ENCODE measurements at places on chromosomes 12 and 14.

DNA sequence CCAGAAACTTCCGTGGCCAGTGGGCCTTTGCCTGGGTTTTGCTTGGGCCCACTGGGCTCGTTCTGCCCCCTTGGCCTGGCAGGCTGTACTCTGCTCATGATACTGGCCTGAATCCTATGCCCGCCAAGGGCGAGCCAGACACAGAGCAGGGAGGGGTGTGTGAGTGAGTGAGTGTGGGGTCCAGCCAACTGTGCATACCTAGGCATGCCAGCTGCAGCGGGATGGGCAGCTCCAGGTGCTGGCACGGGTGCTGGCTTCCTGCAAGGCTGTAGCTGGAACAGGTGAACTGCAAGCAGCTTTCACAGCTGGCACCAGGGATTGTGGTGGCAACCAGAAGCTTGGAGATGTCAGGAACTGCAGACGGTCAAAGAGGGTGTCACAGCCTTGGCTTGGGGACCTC lies 1276.4 kb downstream of the SLC16A7 start:
- DNase-seq = no peak

DNA sequence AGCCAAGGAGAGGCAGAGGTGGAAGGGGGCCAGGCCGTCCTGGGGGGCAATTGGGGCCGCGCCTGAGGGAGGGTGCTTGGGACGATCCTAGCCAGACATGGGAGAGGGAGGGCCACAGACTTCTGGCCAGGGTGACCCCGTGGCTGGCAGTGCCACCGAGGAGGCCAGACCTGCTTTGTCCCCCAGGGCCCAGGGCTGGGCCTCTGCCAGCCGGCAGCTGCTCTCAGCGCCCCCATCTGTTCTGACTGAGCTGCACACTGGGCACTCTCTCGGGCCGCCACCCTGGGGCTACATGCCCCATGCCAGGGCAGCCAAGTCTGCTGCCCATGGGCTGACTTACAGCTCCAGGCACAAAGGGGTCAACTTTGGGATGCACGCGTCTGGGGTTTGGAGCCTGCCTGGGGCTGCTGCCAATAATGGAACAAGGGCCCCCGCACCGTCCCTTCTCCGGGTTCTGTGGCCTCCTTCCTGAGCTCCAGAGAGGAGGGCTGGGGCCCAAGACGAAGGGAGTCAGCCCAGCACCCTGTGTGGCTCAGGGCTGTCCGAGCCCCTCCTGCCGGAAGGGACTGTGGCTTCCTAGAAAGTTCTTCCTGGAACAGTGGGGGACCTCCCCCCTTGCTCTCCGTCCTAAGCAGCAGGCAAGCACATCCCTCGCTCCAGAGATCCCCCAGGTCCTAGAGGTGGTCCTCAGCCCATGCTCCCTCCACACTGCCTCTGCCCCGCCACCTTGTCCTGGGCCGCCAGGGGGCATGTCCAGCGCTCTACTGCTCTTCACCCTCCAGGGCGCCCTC lies 1.1 kb downstream of the ADSS1 start:
- DNase-seq = no peak

GRCh38 chr12:79964100-79964627 lies 29.3 kb upstream of the PPP1R12A start:
- no peak for DNase-seq

DNA sequence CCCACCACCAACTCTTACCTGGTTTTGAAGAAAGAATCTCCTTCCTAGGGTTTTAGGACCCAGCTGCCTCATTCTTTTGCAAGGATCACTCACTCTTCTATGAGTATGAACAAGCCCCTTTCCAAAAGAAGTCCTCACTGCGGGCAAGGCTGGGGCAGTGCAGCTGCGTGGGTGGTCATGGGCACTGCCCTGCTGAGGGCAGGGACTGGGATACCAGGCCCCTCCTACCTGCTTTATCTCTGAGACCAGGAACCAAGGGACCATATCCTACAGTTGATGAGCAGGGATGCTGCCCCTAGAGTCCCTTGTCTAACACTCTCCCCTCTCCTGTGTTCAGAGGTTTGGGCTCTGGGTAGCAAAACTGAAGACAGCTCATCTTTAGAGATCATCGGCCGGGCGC lies 20.5 kb downstream of the HPD start:
- no peak for DNase-seq

DNA sequence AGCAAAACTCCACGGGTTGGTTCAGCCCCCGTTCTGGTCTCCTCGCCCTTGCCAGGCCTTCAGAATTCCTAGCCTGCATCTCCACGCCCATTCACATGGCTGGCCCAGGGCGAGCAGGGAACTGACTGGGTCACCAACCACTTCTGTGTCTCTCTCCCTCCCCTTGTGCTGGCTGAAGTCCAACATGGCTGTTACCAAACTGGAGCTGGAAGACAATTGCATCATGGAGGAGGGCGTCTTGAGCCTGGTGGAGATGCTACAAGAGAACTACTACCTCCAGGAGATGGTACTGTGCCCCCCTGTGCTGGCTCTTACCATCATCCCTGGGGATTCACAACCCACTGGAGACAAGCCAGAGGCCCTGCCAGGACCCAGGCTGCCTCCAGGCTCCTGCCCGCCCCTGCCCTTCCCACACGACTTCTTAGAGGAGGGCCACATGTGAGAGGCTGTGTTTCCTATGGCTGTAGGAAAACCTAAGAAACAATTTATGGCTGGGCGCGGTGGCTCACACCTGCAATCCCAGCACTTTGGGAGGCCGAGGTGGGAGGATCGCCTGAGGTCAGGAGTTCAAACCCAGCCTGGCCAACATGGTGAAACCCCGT lies 9.9 kb downstream of the LRRC74A start:
- no peak for DNase-seq

GRCh38 chr12:93901739-93902138 lies 224.6 kb downstream of the CRADD start:
- no peak for DNase-seq

DNA sequence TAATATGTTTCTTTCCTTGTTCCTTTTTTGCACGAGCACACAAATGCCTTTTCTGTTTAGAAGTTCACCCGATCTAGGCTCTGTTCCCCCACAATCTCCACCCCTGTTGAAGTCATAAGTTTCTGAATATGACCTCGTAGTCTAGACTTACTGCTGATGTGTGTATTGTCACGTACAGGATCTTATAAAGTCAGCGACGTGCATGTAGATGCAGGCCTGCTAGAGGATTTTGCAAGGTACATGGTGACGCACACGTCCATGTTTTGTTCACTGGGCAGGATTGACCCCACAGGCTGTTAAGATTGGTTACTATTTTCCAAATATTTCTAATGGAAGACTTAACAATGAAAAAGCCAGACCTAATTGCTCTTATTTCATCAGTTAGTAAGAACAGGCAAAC lies 46.2 kb upstream of the CCDC91 start:
- DNase-seq = no peak

- DNase-seq = no peak
Measured at GRCh38 chr12:39006286-39006685, 100.9 kb upstream of the CPNE8 start.

- DNase-seq = no peak
Measured at GRCh38 chr12:19301688-19302087, 137.6 kb upstream of the AEBP2 start.

GRCh38 chr14:29576927-29577326 lies 350.7 kb downstream of the PRKD1 start:
- DNase-seq = no peak

GRCh38 chr14:60632257-60632656 lies 17.0 kb downstream of the SIX1 start:
- DNase-seq = no peak

DNA sequence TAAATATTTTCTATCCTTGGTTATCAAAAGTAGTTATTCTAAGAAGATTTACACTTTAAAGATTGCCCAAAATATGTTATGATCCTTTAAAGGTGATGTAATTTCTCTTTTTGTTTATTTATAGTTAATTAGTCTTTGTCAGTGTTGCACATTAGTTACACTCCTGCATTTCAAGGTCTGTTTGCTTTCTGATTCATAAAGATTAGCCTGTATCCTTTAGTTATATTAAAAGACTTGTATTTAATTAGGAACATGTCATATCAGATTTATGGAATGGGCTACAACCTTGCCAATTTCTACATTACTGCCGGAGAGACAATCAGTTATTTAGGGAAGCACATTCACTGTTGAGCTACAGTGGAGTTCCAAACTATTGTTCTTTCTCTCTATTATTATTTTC lies 3.5 kb downstream of the EPYC start:
- no peak for DNase-seq

DNA sequence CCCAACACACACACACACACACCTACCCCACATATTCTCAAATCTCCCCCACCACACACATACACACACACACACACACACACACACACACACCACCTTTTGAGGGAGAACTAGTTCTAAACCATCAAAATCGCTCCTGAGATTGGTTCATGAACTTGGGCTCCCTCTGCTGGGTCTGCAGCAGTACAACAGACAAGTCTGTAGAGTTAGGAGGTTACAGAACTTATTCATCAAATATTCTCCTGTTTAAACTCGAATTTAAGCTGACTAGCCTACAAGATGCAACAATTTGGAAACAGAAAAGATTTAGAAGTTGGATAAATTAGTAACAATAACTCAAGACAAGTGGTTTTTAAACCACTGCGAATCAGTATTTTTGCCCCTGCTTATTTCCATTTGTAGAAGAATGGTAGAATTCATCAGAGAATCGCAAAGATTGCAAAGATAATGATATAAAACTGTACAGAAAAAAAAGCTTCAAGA lies 136.4 kb upstream of the USP15 start:
- DNase-seq = peak; percentile 39

DNA sequence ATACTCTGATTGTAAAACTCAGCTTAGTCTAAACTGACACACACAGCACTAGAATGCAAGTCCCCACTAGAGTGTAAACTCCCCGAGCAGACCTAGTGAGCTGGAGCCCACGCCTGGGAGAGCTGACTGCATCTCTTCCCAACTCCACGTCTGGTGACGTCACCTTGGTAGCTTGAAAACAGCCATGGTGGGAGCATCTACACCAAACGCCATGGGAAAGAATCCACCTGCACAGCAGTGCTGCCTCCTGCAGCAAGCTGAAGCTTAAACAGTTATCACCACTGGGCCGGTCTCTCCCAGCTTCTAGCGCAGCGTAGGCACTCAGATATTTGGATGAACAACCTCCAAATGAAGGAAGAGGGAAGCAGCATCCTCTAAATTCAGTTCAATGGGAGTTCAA lies 4.3 kb upstream of the PAPLN start:
- DNase-seq = no peak

GRCh38 chr12:55707841-55708694 lies at the start of gene ITGA7:
Gene ITGA7, minus strand, starts transcription at chr12:55707904. Its CDS starts 222 bp downstream, at chr12:55707682.
- DNase-seq = peak; percentile 80

- no peak for DNase-seq
Measured at GRCh38 chr12:81811778-81812125, 52.6 kb upstream of the PPFIA2 start.

GRCh38 chr12:25384893-25385248 lies 134.1 kb upstream of the KRAS start:
- no peak for DNase-seq

DNA sequence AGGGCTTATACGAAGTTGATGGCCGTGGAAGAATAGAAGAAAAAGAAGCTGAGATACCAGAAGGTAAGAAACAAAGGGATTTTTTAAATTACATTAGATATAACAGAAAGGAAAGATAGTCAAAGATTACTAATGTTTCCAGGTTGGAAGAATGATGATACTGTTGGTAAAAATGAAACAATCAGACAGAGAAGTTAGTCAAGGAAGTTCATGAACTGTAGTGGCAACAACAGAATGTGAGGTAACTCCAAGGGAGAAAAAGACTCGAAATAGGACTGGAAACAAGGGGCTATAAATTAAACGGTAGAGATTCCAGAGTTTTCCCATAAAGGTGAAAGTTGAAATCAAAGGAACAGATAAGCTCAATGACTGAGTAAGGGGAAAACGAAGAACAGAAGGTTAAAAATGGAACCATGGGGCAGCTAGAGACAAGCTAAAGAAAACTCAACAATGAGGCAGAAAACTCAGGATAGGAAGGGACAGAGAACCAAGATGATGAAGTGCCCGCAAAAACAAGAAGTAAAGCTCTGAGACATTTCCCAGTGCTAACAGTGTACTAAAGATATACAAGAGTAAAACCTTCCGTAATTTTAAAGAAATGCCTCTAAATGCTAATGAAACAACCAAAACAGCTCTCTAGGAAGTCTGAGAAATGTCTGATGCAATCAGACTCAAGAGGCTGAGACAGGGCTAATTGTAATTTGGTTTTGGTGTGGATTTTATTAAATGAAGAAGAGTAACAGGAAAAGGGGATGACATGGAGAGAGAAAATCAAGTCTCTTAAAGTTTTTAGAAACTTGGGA lies 70.0 kb downstream of the PPP2R5E start:
- DNase-seq = no peak

DNA sequence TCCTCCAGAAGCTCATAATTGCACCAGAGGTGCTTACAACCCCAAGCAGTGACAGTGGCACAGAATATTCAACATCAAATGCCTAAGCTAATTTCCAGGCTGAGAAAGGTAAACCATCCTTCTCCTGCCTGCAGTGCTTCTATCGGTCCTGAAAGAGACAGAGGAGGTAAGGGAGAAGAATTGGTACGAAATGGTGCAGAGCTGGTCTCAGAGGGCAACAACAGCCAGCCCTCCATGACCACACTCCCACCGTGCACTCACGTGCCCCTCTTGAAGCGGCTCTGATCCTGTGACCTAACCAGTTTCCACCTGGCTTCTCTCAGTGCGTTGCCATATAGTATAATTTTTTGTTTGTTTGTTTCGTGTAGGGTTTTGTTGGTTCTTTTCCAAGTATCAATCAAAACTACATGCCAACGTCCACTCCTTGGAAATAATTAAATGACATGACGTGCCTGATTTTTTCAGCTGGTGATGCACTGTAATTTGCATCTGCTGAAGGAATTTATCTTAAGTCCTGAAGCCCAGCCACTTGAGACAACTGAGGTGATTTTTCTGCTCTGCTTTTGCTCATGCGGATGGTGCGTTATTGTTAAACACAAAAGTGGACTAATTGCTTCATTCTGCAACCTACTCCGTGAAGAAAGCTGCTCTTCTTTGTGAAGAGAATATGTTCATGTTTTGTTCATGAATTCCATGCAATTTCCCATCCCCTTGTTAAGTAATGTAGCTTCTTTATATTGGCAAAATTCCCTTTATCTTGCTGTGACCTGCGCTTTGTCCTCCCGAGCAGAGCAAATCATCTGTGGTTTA lies 1.3 kb upstream of the ATP2A2 start:
- DNase-seq = no peak

DNA sequence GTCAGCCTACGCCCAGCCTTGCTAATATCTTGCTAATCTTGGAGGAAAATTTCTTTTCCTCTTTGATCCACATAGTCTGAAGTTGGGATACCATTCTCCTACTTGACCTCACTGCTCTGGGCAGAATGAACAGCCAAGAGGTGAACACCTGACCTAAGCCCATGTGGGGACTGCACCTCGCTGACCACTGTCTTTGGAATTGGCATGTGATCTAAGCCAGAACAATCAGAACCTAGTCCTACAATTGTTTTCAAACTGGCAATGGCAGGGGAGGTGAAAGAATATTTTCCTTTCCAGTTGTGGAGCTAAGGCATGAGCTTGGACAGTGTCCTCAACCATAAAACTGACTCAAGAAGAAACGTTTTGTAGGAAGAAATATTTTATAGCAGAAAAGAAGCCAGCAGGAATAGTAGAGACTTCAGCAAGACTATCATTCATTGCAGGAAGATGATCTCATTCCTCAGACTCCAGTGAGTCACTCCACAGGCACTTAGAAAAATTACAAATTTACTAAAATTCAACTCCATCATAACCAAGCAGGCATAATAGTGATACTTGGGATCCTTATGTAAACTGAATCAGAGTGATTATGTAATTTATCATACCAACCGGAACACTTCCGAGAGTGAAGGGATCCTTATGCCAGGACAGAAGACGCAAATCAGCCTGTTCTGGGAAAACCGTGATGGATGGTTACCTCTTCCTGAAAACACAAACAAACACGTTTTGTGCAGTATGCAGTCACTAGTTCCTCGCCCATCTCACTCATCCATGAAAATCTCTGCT lies 14.7 kb downstream of the PTPRO start:
- DNase-seq = no peak

GRCh38 chr14:88243946-88244345 lies 79.1 kb downstream of the KCNK10 start:
- no peak for DNase-seq

Data from stimulated activated CD4-positive, alpha-beta T cell treated with anti-CD3 and anti-CD28 coated beads, Interleukin-2, amount 100 ng/mL, for 24 hours (primary cell).